ENCODE measurements at places on chromosomes 1 and 21.

DNA sequence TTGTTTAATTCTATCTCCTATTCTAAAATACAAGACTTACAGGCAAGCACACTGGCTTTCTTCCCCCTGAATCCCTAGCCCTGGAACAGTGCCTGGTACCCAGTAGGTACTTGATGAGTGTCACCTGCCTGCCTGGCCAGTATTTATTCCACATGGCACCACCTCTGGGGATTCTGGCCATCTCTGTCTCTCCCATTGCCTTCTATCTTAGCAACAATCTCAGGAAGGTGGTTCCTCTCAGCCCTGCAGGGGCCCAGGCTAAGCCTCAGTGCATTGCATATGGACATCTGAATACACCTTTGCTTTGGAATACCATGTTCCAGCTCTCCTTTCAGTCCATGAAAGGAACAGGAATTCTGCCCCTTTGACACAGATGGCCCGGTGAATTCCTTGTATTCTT, 81.0 kb downstream of the HIVEP3 start:
- H3K36me3 ChIP-seq, result no peaks in the 10 kb centered on the region
- H3K4me1 ChIP-seq, result peaks cover 10% of the 10 kb centered on the region
- DNase-seq, result no peak
- H3K4me3 ChIP-seq, result no peak overlapping the region
- H3K27me3 ChIP-seq, result no peaks in the 10 kb centered on the region

GRCh38 chr21:17709266-17709611, 96.5 kb upstream of the BTG3 start:
- H3K27ac ChIP-seq, result no peak overlapping the region
- H3K27me3 ChIP-seq, result no peaks in the 10 kb centered on the region
- no peaks in the 10 kb centered on the region for H3K36me3 ChIP-seq
- DNase-seq, result no peak
- H3K4me3 ChIP-seq, result no peak overlapping the region
- no peaks in the 10 kb centered on the region for H3K4me1 ChIP-seq

DNA sequence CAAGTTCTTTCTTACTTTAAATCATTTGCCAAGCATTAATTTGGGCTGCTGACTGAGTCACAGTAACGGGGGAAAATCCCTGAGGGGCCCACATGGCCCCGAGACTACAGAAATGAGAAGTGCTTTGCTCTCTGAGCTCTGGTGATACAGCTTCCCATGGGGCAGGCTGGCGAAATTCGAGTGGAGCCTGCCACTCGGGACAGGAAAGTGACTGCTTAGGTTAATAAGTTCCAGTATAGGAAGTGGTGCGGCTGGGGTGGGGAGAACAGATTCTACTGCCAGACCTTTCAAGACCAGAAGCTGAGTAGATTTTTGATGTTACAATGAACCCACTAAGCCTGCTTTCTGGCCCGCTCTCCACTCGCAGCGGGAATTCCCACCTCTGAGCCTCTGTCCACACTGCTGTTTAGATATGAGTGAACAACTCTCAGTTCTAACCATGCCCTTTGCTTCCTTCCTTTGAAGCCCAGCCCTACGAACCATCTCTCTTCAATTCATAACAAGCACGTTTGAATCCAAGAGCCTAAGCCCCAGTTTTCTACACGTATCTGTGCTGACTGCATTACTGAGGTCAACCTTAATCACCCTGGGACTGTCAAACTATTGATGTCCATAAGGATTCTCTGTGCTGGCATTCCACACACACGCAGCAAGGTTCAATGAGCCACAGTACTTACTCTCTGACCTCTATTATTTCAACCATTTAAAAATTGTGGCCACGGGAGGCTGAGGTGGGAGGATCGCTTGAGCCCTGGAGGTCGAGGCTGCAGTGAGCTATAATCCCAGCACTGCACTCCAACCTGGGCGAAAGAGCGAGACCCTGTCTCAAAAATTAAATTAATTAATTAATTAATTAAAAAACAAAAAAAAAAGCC, 9.6 kb downstream of the ZBTB17 start:
- peak; percentile 34 for DNase-seq
- H3K36me3 ChIP-seq, result peaks cover 5% of the 10 kb centered on the region
- no peak overlapping the region for H3K4me3 ChIP-seq
- peaks cover 17% of the 10 kb centered on the region for H3K4me1 ChIP-seq
- peak overlapping the region; percentile 56 for H3K27ac ChIP-seq

GRCh38 chr1:116001739-116002487, 25.6 kb downstream of the SLC22A15 start:
- H3K36me3 ChIP-seq, result no peaks in the 10 kb centered on the region
- no peaks in the 10 kb centered on the region for H3K27me3 ChIP-seq
- H3K27ac ChIP-seq, result no peak overlapping the region
- no peak overlapping the region for H3K4me3 ChIP-seq
- no peaks in the 10 kb centered on the region for H3K4me1 ChIP-seq

- no peak overlapping the region for H3K4me3 ChIP-seq
- H3K36me3 ChIP-seq, result no peaks in the 10 kb centered on the region
- H3K27ac ChIP-seq, result no peak overlapping the region
- no peak for DNase-seq
These were observed 18.2 kb upstream of the IFI6 start for GRCh38 chr1:27690183-27690582.

GRCh38 chr21:25191141-25191540, 416.1 kb downstream of the MRPL39 start:
- H3K27ac ChIP-seq, result no peak overlapping the region
- DNase-seq, result no peak
- no peak overlapping the region for H3K4me3 ChIP-seq

GRCh38 chr21:20856926-20857325, 141.3 kb upstream of the NCAM2 start:
- H3K27me3 ChIP-seq, result no peaks in the 10 kb centered on the region
- DNase-seq, result no peak
- no peaks in the 10 kb centered on the region for H3K4me1 ChIP-seq
- no peak overlapping the region for H3K4me3 ChIP-seq

DNA sequence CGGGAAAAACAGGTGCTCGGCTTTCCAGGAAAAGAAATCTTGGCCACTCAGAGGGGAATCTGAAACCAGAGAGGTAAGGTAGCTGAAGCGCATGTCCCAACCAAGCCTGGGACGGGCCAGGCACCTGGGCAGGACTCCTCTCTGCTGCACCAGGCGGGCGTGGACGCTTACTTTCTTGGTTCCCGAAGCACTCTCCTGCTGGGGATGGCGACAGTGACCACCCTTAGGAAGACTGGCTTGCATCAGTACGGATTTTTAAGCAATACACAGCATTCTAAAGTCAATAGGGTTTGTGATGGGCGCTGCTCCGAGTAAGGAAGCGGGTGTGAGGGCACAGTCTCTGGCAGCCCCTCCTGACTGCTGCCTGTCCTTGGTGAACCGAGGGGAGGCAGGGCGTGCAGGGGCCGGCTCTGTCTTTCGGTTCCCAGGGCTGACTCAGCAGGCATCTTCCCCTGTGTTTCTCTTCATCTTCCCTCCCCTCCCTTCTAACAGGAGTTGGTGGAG, 74.9 kb upstream of the ANGPTL1 start:
- H3K4me3 ChIP-seq, result no peak overlapping the region
- H3K36me3 ChIP-seq, result no peaks in the 10 kb centered on the region
- peak; percentile 12 for DNase-seq
- no peaks in the 10 kb centered on the region for H3K27me3 ChIP-seq
- no peak overlapping the region for H3K27ac ChIP-seq

GRCh38 chr1:35544976-35545375, 12.2 kb downstream of the KIAA0319L start:
- no peak overlapping the region for H3K4me3 ChIP-seq
- peaks cover 15% of the 10 kb centered on the region for H3K36me3 ChIP-seq
- no peak for DNase-seq
- H3K27ac ChIP-seq, result no peak overlapping the region
- peaks cover 8% of the 10 kb centered on the region for H3K4me1 ChIP-seq

DNA sequence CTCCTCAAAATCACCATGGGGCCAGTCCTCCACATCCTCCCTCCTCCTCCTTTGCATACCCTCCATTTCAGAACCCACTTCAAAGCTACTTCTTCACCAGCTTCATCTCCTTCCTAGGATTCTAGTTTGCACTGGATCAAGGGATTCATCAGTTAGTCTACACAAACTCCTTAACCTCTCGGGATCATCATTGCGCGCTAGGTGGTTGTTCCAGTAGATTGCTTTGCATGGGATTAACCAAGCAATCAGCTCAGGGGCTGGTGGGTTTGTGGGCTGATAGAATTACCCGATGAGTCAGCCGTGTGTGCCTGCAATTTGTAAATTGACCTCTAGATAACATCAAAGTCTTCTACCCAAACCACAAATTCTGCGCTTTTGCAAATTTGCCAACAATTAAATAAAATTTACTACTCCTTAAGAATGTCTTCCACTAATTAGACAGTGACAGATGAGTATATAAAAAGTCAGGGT, 7.7 kb downstream of the KANK4 start:
- no peaks in the 10 kb centered on the region for H3K4me1 ChIP-seq
- H3K27me3 ChIP-seq, result peaks cover 41% of the 10 kb centered on the region
- no peaks in the 10 kb centered on the region for H3K36me3 ChIP-seq
- DNase-seq, result peak; percentile 55
- H3K27ac ChIP-seq, result no peak overlapping the region

- no peak for DNase-seq
- H3K4me1 ChIP-seq, result no peaks in the 10 kb centered on the region
- H3K36me3 ChIP-seq, result peaks cover 22% of the 10 kb centered on the region
- H3K27ac ChIP-seq, result no peak overlapping the region
These were observed 46.9 kb downstream of the S100B start for GRCh38 chr21:46557919-46558392.

- DNase-seq, result no peak
- H3K4me1 ChIP-seq, result no peaks in the 10 kb centered on the region
- no peaks in the 10 kb centered on the region for H3K36me3 ChIP-seq
- H3K27me3 ChIP-seq, result no peaks in the 10 kb centered on the region
These were observed 6.6 kb upstream of the NSUN4 start for GRCh38 chr1:46334030-46334384.

DNA sequence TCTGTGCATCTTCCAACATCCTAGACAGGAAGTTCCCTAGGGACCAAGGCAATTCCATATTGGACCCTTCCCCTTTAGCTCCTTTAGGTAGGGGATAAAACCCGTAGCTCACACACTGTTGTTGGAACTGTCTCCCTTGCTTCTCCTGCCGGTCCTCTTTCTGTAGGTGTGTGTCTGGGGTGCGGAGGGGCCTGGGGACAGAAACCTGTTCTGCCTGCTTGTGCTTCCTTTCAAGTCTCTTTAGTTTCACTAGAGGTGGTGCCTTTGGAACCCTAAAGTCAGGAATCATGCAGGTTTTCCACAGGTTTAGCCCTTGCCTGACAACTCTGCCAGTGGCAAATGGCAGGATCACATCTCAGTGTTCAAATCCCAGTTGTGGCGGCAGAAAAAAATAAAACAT, 74.6 kb upstream of the PTGFRN start:
- peaks cover 8% of the 10 kb centered on the region for H3K27me3 ChIP-seq
- DNase-seq, result no peak
- no peaks in the 10 kb centered on the region for H3K4me1 ChIP-seq
- no peak overlapping the region for H3K27ac ChIP-seq

- no peaks in the 10 kb centered on the region for H3K4me1 ChIP-seq
- no peak overlapping the region for H3K27ac ChIP-seq
- no peaks in the 10 kb centered on the region for H3K36me3 ChIP-seq
- no peak for DNase-seq
- H3K27me3 ChIP-seq, result no peaks in the 10 kb centered on the region
- H3K4me3 ChIP-seq, result no peak overlapping the region
These were observed 13.3 kb downstream of the ARHGEF19 start for GRCh38 chr1:16199157-16199501.

- H3K4me3 ChIP-seq, result peak overlapping the region; percentile 58
- H3K36me3 ChIP-seq, result no peaks in the 10 kb centered on the region
- peaks cover 15% of the 10 kb centered on the region for H3K4me1 ChIP-seq
- DNase-seq, result no peak
- H3K27me3 ChIP-seq, result no peaks in the 10 kb centered on the region
These were observed 54.2 kb upstream of the DNAJC6 start for GRCh38 chr1:65255035-65255655.

GRCh38 chr1:40232444-40232843, 15.3 kb upstream of the TMCO2 start:
- no peaks in the 10 kb centered on the region for H3K4me1 ChIP-seq
- H3K4me3 ChIP-seq, result no peak overlapping the region
- no peak overlapping the region for H3K27ac ChIP-seq
- DNase-seq, result no peak
- no peaks in the 10 kb centered on the region for H3K27me3 ChIP-seq
- H3K36me3 ChIP-seq, result peaks cover 27% of the 10 kb centered on the region

DNA sequence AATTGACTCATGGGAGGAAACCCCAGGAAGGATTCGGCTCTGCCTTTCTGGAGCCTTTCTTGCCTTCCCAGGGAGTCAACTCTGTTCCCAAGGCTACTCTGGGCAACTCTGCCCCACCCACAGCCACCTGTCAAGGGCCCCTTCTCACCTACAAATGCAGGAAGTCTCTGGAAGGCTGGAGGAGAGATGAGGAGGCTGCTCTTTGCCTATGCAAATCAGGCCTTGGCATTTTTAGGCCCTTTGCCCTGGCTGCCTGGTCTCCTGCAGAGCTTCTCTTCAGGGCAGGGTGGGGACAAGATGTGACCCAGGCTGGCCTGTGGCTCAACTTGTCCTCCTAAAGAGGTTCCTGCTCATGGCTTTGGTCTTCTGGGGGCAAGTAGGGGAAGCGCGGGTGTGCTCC, 5.4 kb downstream of the SLC6A9 start:
- no peaks in the 10 kb centered on the region for H3K36me3 ChIP-seq
- DNase-seq, result no peak
- H3K27me3 ChIP-seq, result no peaks in the 10 kb centered on the region
- peaks cover 15% of the 10 kb centered on the region for H3K4me1 ChIP-seq
- no peak overlapping the region for H3K27ac ChIP-seq

DNA sequence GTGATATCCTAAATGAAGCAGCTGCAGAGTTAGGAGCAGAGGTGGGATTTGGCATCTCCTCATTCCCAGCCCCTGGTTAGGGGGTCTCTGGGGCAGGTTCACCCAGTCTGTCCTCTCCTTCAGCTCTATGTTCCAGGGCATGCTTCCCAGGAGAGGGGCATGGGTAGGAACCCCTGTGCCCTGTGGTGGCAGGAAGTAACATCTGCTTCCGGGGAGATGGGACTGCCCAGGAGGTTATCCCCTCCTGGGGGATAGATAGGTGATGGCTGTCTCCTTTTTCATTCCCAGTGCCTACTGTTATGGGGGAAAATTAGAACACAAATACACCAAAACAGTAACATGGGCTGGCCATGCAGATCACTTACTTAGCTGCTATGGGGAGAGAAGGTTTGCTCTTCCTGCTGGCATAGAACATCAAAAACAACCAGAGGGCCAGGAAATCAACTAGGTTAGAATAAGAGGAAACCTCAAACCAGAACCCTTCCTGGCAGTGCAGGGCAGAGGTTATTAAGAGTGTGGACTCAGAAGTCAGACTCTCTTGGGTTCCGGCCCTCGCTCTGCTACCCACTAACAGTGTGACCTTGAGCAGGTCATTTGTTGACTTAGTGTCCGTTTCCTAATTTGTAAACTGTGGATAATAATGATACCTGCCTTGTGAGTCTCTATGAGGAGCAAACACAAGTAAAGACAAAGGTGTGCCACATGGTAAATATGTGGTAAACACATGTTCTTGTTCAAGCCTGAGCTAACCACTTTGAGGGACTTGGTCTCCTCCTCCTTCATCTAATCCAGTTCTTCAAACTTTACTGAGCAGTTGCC, 157.8 kb upstream of the JUN start:
- DNase-seq, result no peak
- H3K4me3 ChIP-seq, result no peak overlapping the region
- no peaks in the 10 kb centered on the region for H3K4me1 ChIP-seq
- H3K36me3 ChIP-seq, result no peaks in the 10 kb centered on the region

Data from astrocyte (in vitro differentiated cells and primary cell).